Stimulated activated CD8-positive, alpha-beta memory T cell treated with anti-CD3 and anti-CD28 coated beads, Interleukin-7, amount 100 ng/mL, for 1 hour (primary cell): ENCODE measurements at places on chromosomes 1 and 21.

GRCh38 chr21:29152916-29153315, 22.5 kb downstream of the MAP3K7CL start:
- DNase-seq: no peak

DNA sequence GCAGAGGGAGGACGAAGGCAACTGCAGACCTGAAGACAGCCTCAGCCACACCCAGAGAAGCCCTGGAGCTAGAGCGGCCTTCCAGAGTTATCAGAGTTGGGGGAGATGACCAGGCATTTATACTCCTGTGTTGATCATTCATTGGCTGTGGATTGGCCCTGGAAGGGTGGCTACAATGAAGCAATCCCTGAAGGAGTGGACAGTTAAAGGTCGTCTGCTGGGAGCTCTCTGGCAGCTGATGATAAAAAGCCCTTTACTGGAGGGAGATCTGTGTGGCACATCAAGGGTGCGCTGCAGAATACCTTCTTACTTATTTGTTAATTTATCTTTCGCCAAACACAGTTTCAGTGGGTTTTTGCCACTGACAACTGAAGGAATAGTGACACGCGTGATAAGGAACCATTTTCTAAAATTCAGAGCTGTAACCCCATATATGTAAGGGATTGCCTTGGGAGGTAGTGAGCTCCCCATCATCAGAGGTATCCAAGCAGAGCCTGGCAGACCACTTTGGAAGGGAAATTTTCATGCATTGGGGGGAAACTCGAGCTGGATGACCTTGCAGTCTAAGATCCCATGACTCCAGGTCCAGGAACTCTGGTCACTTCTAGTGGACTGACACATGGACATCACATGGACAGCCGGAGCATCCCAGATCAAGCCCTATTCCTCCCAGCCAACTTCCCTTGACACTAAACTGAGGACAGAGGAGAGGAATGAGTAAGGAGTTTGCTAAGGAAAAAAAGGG, 126.4 kb upstream of the GADD45A start:
- no peak for DNase-seq

DNA sequence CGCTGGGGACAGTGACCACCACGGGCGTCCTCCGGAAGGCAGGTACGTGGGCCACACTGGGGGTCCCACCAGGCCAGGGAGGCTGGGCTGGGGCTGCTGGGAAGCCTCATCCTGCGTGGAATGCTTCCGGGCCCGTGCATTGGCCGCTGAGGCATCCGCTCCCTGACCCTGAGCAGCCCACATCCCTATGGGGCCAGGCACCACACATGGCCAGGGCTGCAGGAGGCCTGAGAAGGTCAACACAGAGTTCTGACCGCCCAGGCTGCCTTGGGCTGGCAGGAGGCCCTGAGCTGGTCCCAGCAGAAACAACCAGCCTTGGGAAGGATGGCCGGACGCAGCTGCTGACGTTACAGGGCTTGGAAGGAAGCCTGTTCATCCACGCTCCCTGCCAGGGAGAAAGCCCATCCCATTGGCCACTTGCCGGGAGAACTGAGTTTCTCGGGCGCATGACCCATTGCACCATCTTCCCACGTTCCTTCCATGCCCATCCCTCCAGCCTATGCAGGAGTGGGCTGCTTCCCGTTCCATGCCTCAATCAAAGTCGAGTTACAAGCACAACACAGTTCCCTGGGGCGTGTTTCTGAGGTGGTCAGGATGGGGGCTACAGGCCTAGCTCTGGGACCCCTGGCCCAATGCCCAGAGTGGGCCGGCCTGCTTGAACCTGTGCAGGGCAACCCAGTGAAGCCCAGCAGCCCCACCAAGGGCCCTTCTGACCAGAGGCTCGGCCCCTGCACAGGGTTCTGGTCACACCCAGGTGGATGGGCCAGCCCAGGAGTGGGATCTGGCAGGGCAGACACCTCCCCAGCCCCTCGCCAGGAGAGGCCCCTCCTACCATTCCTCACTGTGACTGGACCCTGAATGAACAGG, 31.7 kb downstream of the TRIM11 start:
- no peak for DNase-seq

DNA sequence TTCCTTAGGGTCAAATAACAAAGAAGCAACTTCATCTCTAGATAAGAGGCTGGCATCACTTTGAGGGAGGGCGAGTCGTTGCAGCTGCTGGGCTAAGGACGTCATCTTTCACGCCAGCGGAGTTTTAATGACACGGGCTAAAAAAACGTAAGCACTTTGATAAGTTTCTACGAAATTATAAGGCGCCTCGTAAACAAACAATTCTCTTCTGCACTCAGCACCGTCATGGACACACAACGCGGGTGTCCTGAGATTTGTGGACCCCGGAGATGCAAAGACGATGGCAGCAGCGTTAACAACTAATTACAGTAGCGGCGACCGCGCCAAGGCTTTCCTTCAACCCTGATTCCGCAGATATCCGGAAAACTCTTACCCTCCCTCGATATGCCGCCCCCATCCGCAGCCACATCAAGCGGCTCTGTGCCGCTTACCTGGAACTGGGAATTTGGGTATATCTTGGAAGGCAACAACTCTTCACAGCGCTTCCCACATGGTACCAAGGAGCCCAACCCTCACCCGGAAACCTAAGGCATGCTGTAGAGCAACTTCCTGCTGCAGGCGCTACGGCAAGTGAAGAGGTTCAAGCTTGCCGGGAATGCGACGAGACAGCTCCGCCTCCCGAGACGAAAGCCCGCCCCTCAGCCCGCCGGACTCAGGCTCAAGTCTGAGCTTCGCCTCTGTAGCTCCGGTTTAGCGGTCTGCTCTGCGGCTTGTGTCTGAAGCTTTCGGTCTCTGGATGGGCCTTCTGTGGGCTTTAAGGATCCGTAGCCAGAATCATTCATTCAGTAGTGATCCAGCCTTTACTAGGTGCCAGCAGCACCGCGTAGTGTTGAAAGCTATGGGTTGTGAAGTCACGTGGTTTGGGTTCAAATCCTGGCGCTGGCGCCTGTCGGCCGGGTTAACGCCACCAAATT, at the start of gene HEATR1:
TSS of gene HEATR1 (minus strand) at position 526 of the 914 bp plus-strand sequence. CDS start at position 105, 421 bp downstream.
- DNase-seq: peak; percentile 59

GRCh38 chr1:54054438-54054749, 986 bp downstream of the TCEANC2 start:
- DNase-seq: no peak

DNA sequence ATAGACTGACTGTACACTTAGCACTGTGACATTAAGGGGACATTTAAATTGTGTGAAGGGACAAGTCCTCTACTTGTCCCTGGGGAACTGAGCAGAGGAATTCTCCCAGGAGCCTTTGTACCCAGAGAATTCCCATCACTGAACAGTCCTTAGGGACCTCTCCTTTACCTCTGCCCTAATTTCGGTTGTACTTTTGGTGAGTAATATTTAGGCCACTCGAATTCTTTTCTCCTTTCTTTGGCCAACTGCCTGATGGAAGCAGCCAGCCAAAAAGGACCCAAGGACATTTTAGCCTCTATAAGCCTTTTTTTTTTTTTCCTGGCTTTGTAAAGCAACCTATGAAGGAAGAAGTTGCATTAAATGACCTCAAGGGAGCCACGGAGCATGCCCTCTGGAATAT, 71.5 kb downstream of the NR5A2 start:
- DNase-seq: no peak

- peak; percentile 10 for DNase-seq
These were observed 569 bp upstream of the WARS2 start for GRCh38 chr1:119141020-119141424.

- no peak for DNase-seq
These were observed 279.6 kb downstream of the GRIK1 start for GRCh38 chr21:29660047-29660720.
